ENCODE measurements at places on chromosomes 4 and X.

- no peak for DNase-seq
These were observed 224.8 kb downstream of the STIM2 start for GRCh38 chr4:27085396-27085795.

GRCh38 chr4:25141592-25141991 is 18.7 kb downstream of the SEPSECS start:
- no peak for DNase-seq

GRCh38 chrX:63250253-63250868 is 100.8 kb downstream of the SPIN4 start:
- no peak for DNase-seq

- no peak for DNase-seq
These were observed 118.1 kb upstream of the EMCN start for GRCh38 chr4:100635899-100636298.

GRCh38 chr4:105150503-105150902 is 3.8 kb downstream of the TET2 start:
- DNase-seq, result no peak

GRCh38 chr4:186606591-186606992 is 51.2 kb upstream of the MTNR1A start:
- no peak for DNase-seq

GRCh38 chrX:78011846-78012245 is 42.4 kb upstream of the PGAM4 start:
- no peak for DNase-seq

- no peak for DNase-seq
These were observed 55.2 kb downstream of the GAB1 start for GRCh38 chr4:143391895-143392294.

GRCh38 chr4:100539706-100540105 is 21.9 kb upstream of the EMCN start:
- DNase-seq, result no peak

GRCh38 chr4:99410075-99410474 is 25.1 kb downstream of the ADH7 start:
- DNase-seq, result no peak

DNA sequence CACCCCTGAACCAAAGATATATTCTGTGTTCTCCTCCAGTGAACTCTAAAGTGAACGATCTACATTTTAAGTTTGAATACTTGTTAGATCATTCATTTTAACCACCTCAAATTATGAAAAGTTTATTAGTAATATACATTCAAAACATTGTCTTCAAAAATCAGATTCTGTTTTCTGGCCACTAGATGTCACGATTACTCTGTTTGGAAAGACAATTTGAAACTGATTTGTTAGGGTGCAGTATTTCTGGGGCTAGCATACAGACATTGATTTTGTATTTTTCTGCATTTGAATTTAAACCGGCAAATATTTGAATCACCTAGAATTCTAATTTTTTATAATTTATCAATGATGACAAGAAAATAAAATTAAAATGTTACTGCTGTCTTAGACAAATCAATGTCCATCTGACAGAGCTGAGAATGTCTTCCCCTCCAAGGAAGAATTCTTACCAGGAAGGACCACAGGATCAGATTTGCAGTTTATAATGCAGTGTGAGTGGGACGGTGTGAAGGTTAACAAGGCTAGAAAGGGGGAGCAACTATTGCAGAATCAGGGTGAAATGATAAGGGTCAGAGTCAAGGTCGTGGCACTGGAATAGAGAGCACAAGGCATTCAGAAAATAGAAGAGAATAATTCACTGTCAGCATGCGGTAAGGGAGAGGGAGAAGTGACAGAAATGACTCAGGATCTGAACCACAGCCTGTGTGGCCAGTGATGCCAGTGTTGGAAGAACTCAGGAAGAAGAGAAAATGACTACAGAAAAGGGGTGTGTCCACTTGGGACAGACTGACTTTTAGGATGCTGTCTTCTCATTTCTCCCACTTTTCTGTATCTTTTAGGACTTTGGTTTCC is 91.6 kb downstream of the ANXA10 start:
- no peak for DNase-seq

DNA sequence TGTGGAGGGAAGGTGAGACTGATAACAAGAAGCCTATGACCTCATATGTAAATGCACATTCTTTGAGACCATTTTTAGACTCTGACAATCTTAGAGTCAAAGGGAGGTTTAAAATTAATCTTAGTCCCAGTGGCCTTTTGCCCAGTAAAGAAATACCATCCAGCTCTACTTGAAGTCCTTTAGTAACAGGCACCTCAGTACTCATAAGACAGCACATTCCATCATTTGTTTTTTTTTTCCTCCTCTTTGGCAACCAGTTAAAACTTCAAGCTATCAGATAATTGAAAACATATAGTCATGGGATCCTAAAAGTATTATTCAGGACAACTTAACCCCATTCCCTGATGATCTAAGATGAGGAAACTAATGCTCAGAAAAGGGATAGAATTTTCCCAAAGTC is 4.6 kb downstream of the EDA2R start:
- DNase-seq, result no peak

DNA sequence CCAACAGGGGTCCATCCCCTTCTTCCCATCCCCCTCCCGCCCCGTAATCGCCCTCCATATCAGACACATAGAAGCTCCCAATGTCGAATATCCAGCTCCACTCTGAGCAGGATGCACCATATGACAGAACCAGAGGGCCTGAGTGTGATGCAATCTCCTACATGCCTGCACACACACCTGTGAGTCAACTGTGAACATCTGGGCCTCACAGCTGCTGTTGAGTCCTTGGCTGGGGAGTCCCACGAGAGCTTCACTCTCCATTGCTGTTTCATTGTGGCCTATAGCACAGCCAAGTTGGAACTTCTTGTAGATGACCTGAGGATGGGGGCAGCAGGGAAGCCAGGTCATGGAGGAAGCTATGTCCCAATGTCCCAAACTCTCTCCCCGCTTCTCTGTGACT is 8.2 kb downstream of the SLC38A5 start:
- no peak for DNase-seq

DNA sequence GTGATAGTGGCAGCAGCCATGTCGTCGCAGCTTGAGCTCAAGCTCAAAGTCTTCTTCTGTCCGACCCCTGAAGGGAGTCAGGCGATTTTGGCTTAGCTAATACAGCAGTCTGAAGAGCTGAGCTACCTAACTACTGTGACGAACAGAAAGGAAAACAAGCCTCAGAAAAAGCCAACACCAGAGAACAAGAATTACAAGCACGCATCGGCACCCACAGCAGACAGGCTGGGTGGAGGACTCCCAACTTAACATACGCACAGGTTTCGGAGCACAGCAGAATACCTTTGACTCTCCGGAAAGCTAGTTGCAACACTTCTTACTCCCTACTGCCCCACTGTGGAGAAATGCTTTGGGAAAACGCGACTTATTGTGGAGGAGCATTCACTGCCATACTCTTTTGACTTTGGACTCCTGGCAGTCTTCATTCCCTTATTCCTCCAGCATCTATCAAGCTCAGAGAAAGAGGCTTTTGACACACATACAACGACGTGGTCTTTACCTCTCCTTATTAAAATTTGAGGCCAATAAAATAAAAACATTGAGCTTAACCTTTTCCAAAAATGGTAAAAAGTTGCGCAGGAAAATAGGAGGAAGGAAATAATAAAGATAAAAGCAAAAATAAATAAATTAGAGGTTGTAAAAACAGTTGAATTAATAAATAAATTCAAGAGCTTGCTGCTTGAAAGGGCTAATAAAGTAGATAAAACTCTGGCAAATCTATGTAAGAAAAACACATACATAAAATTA is 41.3 kb upstream of the GPC3 start:
- no peak for DNase-seq

GRCh38 chrX:552496-552895 is 78.1 kb upstream of the SHOX start:
- no peak for DNase-seq

GRCh38 chr4:36492041-36492440 is 210.6 kb downstream of the DTHD1 start:
- no peak for DNase-seq

- no peak for DNase-seq
These were observed 24.0 kb downstream of the STEEP1 start for GRCh38 chrX:119541188-119541587.

DNA sequence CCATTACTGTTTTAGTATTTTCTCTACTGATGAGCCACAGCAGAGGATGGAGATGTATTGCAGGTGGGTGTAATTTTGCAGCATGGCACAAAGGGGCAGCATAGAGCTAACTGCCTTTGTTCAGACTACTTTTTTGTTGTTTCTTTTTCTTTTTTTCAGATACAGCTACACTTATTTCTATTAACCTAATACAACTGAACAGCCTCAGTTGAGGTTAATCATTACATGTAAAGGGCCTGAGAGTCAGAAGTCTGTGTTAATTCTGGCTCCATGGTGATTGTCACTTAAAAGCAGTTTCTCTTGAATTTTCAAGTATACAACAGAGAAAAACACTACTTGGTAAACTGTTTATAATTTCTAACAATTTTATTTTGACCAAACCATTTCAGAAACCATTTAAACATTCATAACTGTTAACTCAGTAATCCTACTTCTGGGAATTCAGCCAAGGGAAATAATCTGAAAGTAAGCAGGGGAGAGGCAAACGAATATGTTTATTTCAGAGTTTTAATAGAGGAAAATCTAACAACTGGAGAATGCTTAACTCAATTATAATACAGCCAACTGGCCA is 13.9 kb upstream of the PPEF2 start:
- DNase-seq, result no peak

DNA sequence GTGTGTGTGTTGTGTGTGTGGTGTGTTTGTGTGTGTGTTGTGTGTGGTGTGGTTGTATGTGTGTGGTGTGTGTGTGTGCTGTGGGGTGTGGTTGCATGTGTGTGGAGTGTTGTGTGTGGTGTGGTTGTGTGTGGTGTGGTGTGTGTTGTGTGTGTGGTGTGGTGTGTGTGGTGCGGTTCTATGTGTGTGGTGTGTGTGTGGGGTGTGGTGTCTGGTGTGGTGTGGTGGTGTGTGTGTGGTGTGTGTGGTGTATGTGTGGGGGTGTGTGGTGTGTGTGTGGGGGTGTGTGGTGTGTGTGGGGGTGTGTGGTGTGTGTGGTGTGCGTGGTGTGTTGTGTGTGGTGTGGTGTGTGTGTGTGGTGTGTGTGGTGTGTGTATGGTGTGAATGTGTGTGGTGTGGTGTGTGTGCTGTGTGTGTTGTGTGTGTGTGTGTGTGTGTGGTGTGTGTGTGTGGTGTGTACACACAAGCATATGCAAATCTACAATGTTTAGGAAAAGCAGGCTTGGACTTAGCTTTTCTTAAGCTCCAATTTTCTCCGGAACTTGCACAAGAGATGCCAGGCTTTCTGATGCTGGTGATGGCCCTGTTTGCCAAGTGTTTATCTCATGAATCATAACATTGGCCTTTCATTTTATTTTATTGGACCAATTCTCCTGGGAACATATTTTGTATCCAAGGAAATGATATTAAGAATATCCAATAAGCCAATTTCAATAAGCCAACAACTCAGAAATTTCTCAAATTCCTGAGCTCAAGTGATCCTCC is 148.7 kb downstream of the SPATA18 start:
- DNase-seq, result no peak

DNA sequence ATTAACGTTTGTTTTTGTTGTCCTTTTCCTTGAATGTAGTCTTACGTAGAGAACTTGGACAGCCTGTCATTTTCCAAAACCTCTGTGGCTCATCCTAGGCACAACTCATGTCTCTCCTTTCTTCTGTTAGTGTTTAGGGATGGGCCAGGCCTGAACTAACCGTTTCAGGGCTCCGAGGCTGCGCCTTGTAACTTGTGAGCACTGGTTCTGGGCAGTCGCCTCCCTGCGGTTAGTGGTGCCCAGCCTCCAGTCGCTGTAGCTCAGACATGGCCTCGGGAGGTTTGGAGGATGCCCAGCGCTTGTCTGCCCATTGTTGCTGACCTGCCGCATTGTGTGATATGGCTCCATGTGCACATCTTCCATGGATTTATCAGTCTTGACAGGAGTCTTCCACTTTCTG is 32.8 kb downstream of the TMEM131L start:
- no peak for DNase-seq

DNA sequence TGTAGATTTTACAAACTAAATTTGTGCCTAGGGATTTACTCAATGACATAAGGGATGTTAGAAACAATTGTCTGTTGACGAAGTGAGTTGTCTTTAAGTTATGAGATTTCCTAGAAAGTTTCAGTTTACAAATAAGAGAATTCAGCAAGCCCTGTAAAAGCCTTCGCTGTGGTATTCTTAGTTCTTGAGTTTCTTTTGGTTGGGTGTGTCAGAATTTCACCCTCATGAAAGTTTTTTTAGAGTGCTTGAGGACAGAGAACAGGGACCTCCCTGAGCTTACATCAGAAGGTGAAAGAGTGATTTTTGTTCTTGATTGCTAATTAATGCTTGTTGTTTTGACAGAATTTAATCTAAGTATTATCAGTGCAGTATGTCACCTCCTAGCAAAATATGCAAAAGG is 2628.2 kb downstream of the ARAP2 start:
- no peak for DNase-seq

DNA sequence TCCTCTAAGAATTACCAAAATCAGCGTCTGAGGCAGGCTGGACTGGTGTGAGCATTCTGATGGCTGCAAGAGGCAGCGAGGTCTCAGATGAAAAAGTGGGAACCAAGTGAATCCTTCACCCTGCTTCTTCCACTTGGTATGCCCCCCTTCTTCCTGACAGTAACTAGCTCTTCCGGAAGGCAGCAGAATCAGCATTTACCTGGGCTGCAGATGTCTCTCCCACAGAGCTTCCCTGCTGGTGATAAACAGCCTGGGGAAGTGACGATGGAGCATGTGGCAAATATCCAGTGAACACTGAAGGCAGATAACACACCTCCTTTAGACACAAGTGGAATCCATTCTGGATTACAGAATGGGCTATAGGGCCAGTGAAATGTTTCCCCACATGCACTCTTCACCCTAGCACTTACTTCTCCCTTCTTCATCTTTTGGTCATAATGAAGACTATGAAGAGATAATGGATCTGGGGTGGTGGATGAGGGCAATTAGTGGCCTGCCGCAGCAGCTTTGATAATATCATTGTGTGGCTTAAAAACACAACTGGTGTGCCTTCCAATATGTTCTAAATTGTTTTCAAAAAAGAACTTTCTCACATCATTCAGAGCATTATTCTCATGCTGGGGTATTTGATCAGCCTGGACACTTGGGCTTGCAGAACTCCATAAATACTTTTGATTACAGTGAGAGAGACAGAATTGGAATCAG is 60.8 kb upstream of the TBC1D9 start:
- DNase-seq, result no peak

DNA sequence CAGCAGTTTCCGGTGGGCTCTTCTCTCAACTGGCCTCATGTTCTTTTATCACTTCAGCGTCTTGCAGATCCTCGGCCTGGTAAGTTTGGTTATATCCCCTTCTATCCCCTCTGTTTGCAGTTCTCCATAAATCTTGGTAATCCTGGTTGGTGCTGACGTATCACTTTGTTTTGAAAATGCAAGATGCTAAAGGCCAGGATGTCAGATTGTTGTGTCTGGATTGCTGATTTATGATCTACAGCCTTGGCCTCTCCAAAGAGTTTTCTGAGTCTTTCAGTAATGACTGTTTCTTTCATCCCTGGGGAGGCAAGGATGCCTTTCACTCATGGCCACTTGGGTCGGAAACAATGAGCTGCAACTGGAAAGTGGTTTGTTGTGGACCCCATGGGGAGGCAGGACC is 146.4 kb downstream of the AMMECR1 start:
- no peak for DNase-seq
